ENCODE measurements at places on chromosomes 6 and 20.

DNA sequence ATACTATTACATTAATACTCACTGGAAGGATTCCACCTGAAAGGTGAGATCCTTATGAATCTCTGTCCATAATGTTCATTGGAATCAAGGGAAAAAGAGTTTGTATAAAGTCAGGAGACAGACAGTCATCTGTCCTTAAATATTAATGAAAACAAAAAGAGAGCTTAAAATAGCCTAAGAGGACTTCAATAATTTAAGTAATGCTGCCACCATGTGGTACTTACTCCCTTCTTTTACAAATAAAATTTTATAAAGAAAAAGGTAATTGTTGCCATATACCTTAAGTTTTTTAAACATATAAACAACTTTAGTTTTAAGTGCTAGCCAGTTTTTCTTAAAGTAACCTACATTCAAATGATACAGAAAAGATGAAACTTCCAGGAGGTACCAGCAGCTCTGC, 5.1 kb downstream of the BLOC1S5 start:
- DNase-seq: no peak

DNA sequence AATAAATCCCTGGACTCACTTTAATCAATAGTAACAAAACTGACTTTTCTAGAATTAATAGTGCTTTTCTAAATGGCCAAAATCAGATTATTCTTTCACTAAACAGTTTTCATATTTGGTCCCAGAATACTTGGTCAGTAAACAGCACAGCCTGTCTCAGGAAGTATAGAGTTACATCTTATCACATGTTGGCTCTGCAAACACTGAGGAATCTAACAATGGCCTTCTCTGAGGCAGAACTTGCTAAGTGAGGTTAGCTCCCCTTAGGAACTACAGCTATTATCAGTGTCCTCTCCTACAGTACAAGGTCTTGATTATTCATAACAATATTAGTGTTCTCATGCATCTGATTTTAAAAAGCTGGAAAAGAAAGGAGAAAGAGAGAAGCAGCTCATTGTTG, 1622.8 kb downstream of the HACE1 start:
- DNase-seq: peak; percentile 2

GRCh38 chr6:11085758-11086435, 7.7 kb upstream of the SMIM13 start:
- peak; percentile 59 for DNase-seq

GRCh38 chr20:2736441-2736840, 43.9 kb downstream of the EBF4 start:
- DNase-seq: no peak

DNA sequence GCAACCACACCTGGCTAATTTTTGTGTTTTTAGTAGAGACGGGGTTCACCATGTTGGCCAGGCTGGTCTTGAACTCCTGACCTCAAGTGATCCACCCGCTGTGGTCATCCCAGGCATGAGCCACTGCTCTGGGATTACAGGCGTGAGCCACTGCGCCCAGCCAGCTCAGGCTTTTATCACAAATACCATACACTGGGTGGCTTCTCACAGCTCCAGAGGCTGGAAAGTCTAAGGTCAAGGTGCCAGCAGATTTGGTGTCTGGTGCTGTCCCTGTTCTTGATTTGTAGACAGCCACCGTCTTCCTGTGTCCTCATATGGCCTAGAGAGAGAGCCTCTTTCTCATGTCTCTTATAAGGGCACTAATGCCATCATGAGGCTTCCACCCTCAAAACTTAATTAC, 25.9 kb downstream of the SHLD1 start:
- DNase-seq: no peak

DNA sequence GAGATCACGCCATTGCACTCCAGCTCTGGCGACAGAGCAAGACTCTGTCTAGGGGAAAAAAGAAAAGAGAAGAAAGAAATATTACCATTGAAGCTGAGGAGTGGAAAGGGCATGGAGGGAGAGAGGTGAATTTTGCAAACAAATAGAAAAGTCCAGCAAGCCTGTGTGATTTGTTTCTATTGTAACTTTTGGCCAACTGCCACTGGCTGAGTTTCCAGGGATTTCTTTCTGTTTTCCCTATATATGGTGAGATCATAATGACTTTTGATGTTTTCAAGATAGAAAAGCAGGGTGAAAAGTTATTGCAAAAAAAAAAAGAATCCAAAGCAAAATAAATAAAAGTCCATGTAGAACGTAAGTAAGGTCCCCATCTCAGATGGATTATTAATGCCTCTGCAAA, 184.2 kb upstream of the RALGAPA2 start:
- DNase-seq: no peak

- peak; percentile 59 for DNase-seq
Observed at GRCh38 chr6:3259491-3259958, 778 bp downstream of the PSMG4 start.

GRCh38 chr20:33181482-33182093, 13.6 kb downstream of the BPIFA2 start:
- DNase-seq: no peak

DNA sequence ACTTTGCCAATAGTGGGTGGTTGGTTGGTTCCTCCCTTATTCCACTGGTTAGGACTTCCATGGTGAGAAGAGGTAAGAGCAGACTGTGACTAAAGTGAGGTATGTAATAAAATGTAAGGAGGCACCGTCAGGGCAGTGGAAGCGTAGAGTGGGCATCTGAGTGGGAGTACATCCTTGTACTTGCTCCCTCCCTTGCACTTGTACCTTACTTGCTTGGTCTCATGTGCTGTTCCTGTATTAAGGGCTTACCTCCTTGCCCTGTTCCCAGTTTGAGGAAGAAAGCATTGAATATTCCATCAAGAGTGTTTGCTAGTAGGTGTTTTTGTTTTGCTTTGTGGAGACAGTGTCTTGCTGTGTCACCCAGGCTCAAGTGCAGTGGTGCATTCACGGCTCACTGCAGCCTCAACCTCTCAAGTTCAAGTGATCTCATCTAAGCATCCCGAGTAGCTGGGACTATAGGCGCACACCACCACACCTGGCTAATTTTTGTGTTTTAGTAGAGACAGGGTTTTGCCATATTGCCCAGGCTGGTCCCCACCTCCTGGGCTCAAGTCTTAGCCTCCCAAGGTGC, 25.5 kb downstream of the AMD1 start:
- no peak for DNase-seq

All from HTR-8/SVneo (cell line).